ENCODE measurements at places on chromosomes 7 and 10. TPM values are rescaled to one million over a fixed set of nuclear protein-coding genes. Genes with fewer than 3 reads are reported as not detected.

Gene FFAR4
- not detected for total RNA-seq

Gene AP4M1
- total RNA-seq = 17.3 TPM

Gene EBF3
- total RNA-seq = not detected

DNA sequence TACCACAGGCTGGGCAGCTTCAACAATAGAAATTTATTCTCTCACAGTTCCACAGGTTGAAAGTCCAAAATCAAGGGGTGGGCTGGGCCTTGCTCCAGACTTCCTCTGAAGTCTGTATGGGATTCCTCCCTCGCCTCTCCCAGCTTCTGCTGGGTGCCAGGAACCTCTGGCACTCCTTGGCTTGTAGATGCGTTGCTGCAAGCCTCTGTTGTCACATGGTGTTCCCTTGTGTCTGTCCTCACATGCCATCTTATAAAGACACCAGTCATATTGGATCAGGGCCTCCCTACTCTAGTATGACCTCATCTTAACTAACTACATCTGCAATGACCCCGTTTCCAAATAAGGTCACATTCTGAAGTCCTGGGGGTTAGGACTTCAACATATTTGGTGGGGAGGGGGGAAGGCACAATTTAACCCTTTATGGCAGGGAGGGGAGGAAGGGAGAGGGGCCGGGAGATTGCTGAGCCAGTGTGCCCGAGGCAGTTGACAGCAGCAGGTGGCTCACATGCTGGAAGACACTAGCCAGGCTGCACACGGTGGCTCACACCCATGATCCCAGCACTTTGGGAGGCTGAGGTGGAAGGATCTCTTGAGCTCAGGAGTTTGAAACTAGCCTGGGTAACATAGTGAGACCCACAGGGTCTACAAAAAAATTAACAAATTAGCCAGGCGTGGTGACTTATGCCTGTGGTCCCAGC is 18.8 kb downstream of the ZNF282 start:
- DNase-seq = no peak
- H3K27ac ChIP-seq = no peak overlapping the region
- peaks cover 38% of the 10 kb centered on the region for H3K36me3 ChIP-seq
- H3K4me1 ChIP-seq = no peaks in the 10 kb centered on the region
- no peak overlapping the region for H3K4me3 ChIP-seq
- H3K27me3 ChIP-seq = no peaks in the 10 kb centered on the region

GRCh38 chr10:86979296-86979818 is 11.1 kb downstream of the ADIRF start:
- H3K27ac ChIP-seq = no peak overlapping the region
- H3K4me3 ChIP-seq = no peak overlapping the region

DNA sequence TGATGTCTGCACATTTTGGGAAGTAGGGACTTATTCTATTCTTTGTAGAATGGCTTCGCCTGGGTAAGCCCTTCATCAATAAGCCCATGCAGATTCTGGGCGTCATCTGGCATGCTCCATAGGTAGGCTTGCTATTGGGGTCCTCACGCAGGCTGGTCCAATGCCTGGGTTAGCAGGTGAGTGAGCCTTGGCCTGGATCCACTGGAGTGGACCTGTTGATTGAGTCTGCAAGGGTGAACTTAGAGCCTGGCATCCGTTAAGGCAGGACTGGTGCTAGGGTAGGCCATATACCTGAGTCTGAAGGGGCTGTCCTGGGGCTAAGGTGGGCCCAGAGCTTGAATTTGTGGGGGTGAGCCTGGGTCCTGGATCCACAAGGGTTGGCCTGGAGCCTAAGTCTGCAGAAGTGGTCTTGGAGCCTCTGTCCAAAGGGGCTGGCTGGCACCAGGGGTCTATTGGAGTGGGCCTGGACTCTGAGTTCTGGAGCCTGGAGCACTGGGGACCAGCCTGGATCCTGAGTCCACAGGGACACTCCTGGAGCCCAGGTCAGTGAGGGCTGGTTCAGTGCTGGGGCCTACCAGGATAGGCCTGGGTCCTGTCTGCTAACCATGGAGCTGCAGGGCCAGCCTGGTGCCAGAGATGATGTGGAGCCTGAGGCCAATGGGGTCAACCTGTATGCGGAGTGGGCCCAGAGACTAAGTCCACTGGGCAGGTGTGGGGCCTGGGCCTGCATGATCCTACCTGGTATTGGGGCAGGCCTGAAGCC is 297.7 kb downstream of the PTPRN2 start:
- H3K27me3 ChIP-seq = no peaks in the 10 kb centered on the region
- DNase-seq = no peak
- H3K36me3 ChIP-seq = no peaks in the 10 kb centered on the region
- H3K4me3 ChIP-seq = no peak overlapping the region
- H3K27ac ChIP-seq = no peak overlapping the region

- no peaks in the 10 kb centered on the region for H3K36me3 ChIP-seq
- no peaks in the 10 kb centered on the region for H3K4me1 ChIP-seq
- no peaks in the 10 kb centered on the region for H3K27me3 ChIP-seq
- H3K27ac ChIP-seq = no peak overlapping the region
- no peak overlapping the region for H3K4me3 ChIP-seq
- DNase-seq = no peak
These were observed 678.6 kb upstream of the FOXK1 start for GRCh38 chr7:4003503-4003902.

DNA sequence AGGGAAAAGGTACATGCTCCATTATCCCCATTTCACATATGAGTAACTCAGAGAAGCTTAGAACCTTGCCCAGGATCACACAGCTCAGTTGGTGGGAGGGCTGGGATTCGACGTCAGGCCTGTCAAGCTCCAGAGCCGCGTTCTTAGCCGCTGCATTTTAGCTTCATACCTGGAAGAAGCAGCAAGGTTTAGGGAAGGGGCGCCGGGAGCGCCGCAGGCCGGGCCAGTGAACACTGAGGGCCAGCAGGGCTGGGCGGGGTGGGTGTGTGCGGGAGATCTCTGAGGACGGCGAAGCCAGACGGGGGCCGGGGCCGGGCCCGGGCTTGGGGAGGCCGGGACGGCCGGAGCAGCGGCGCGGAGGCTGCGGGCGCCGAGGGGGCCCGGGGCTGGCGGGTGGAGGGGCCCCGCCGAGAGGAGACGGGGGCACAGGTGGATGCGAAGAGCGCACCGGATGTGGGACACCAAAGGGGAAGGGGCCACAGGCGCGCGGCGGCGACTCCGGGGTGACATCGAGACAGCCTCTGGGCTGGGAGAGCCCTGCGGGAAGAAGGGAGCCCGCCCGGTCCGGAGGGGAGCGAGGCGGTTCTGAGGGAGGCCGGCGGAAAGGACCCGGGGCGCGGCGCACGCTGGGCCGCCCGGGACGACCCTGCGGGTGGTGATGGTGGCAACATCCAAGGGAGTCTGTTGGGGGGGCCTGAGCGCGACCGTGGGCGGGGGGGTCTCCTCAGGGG is 498 bp downstream of the NDST2 start:
- H3K4me1 ChIP-seq = peaks cover 40% of the 10 kb centered on the region
- H3K27me3 ChIP-seq = no peaks in the 10 kb centered on the region
- peaks cover 28% of the 10 kb centered on the region for H3K36me3 ChIP-seq

DNA sequence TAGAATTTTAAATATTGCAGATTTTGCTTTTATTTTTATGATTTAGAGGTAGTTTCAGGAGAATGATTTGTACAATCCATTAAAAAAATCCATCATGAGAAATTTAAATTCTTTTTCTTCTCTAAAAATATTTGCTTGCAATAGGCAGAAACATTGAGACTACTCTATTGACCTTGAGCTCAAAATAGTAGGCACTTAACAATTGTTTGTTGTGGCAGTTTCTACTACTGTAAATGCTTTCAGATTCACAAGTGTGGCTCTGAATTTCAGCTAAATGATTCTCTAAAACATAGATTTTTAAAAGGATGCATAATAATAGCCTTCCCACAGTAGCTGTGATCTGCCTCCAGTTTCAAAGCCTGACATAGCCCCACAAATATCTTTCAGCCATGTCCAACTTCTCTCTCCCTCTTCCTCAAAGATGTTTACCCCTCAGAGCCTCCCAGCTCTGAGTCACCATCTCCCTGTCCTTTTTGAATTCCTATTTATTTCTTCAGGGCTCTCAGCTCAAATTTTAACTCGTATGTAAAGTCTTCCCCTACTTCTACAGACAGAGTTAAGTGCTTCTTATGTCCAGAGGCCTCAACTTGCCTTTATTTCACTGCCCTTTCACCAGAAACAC is 160.5 kb downstream of the AOAH start:
- H3K36me3 ChIP-seq = no peaks in the 10 kb centered on the region
- no peaks in the 10 kb centered on the region for H3K4me1 ChIP-seq
- no peaks in the 10 kb centered on the region for H3K27me3 ChIP-seq
- H3K27ac ChIP-seq = no peak overlapping the region

- H3K36me3 ChIP-seq = no peaks in the 10 kb centered on the region
- no peaks in the 10 kb centered on the region for H3K27me3 ChIP-seq
- H3K27ac ChIP-seq = no peak overlapping the region
- no peak overlapping the region for H3K4me3 ChIP-seq
These were observed 54.6 kb downstream of the AFAP1L2 start for GRCh38 chr10:114349522-114350215.

DNA sequence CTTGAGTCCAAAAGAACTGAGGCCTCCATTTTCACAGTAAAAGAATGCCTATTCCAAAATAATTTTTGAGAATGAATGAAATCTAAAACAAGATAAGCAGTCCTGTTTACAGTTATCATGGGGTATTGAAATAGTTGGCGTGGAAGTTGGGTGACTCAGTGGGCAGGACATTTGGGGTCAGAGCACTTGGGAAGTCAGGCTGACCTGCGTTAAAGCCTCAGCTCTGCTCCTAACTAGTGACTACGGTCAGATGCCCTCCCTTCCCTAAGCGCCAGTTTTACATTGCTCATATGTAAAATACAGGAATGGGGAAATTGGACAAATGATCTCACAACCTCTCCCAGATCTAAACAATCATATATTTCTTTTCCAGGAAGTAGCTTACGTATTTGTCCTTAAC is 2.3 kb upstream of the PAPSS2 start:
- H3K4me1 ChIP-seq = peaks cover 6% of the 10 kb centered on the region
- no peak overlapping the region for H3K27ac ChIP-seq
- no peak for DNase-seq
- no peaks in the 10 kb centered on the region for H3K36me3 ChIP-seq
- H3K4me3 ChIP-seq = no peak overlapping the region
- peaks cover 15% of the 10 kb centered on the region for H3K27me3 ChIP-seq

- no peak overlapping the region for H3K27ac ChIP-seq
- no peaks in the 10 kb centered on the region for H3K27me3 ChIP-seq
- no peaks in the 10 kb centered on the region for H3K36me3 ChIP-seq
- H3K4me1 ChIP-seq = no peaks in the 10 kb centered on the region
These were observed 46.2 kb upstream of the PLCE1 start for GRCh38 chr10:93947524-93947923.

GRCh38 chr7:84250452-84250851 is 55.9 kb upstream of the SEMA3A start:
- no peaks in the 10 kb centered on the region for H3K27me3 ChIP-seq
- H3K36me3 ChIP-seq = no peaks in the 10 kb centered on the region
- H3K4me1 ChIP-seq = no peaks in the 10 kb centered on the region

- no peak for DNase-seq
- H3K4me1 ChIP-seq = no peaks in the 10 kb centered on the region
- H3K36me3 ChIP-seq = no peaks in the 10 kb centered on the region
- no peaks in the 10 kb centered on the region for H3K27me3 ChIP-seq
These were observed 7.8 kb upstream of the GLI3 start for GRCh38 chr7:42244828-42245227.

GRCh38 chr7:129845972-129846327 is 106.8 kb downstream of the UBE2H start:
- H3K4me1 ChIP-seq = peaks cover 27% of the 10 kb centered on the region
- no peaks in the 10 kb centered on the region for H3K36me3 ChIP-seq
- no peak overlapping the region for H3K4me3 ChIP-seq
- no peak for DNase-seq
- no peak overlapping the region for H3K27ac ChIP-seq
- no peaks in the 10 kb centered on the region for H3K27me3 ChIP-seq

- no peaks in the 10 kb centered on the region for H3K4me1 ChIP-seq
- no peak overlapping the region for H3K4me3 ChIP-seq
- H3K36me3 ChIP-seq = no peaks in the 10 kb centered on the region
- H3K27me3 ChIP-seq = no peaks in the 10 kb centered on the region
These were observed 157.2 kb upstream of the CELF2 start for GRCh38 chr10:10860455-10860976.

- H3K36me3 ChIP-seq = no peaks in the 10 kb centered on the region
- no peak overlapping the region for H3K27ac ChIP-seq
- no peak overlapping the region for H3K4me3 ChIP-seq
- DNase-seq = no peak
- no peaks in the 10 kb centered on the region for H3K27me3 ChIP-seq
These were observed 465.3 kb downstream of the REEP3 start for GRCh38 chr10:63986536-63986935.

DNA sequence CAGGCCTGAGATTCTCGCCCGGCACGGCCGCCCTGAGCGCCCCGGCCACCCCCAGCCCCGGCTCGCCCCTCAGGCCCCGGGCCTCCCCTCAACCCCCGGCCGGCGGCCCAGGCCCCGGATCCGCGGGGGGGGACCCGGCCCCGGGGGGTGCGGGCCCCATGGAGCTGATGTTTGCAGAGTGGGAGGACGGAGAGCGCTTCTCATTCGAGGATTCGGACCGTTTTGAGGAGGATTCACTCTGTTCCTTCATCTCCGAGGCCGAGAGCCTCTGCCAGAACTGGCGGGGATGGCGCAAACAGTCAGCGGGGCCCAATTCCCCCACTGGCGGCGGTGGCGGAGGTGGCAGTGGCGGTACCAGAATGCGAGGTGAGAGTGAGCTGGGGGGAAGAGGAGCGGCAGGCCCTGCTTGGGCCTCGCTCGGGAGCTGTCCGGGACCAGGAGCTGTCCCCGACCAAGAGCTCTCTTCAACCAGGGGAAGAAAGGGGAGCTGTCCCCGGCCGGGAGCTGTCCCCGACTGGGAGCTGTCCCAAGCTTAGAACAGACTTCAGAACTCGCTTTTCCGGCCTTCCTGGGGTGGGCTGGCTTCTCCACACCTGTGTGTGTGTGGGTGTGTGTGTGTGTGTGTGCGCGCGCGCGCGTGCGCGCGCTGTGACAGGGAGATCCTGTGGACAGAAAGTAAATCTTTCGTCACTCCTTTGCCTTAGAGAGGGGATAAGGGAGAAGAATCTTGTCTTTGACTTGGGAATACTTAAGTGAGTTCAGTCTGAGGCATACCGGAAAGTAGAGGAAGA is 510 bp downstream of the ZSWIM8 start:
- DNase-seq = peak; percentile 59
- H3K27ac ChIP-seq = peak overlapping the region; percentile 77
- H3K4me3 ChIP-seq = peak overlapping the region; percentile 88
- peaks cover 9% of the 10 kb centered on the region for H3K36me3 ChIP-seq
- H3K4me1 ChIP-seq = peaks cover 44% of the 10 kb centered on the region
- H3K27me3 ChIP-seq = no peaks in the 10 kb centered on the region

- DNase-seq = no peak
- no peaks in the 10 kb centered on the region for H3K36me3 ChIP-seq
- H3K27ac ChIP-seq = no peak overlapping the region
- no peaks in the 10 kb centered on the region for H3K27me3 ChIP-seq
These were observed 61.2 kb upstream of the LRRN3 start for GRCh38 chr7:111029574-111030251.
